ENCODE measurements at places on chromosomes 7 and 10.

DNA sequence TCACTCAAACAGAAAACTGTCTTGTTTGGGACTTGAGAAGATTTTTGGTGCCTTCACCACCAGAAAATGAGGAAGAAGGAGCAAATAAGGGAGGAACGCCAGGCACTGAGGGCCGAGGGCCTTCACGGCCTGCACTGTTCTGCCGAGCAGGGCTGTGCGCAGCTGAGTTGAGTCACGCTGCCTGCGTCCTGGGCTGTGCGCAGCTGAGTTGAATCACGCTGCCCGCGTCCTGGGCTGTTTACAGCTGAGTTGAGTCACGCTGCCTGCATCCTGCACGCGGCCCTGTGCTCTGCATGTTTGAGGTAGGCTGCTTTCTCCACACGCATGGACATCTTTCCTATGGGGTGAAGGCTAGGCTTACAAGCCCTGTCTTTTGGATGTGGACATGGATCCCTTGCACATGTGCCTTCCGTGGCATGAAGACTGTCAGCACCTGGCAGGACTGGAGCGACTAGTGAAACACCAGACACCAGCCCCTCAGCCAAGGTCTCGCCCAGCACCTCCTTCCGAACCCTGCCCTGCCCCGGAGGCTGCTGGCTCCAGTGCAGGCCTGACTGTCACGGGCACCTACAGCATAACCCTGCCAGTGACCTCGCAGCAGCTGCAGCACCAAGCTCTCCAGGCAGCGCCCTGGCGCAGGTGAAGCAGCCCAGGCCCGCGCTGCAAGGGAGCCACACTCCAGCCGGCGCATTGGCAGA is 96.7 kb downstream of the HTR5A start:
- no peak for DNase-seq

- no peak for DNase-seq
Measured at GRCh38 chr7:46725838-46726237, 804.8 kb upstream of the IGFBP3 start.

GRCh38 chr7:18648849-18649758 is 153.6 kb downstream of the HDAC9 start:
- DNase-seq = no peak

DNA sequence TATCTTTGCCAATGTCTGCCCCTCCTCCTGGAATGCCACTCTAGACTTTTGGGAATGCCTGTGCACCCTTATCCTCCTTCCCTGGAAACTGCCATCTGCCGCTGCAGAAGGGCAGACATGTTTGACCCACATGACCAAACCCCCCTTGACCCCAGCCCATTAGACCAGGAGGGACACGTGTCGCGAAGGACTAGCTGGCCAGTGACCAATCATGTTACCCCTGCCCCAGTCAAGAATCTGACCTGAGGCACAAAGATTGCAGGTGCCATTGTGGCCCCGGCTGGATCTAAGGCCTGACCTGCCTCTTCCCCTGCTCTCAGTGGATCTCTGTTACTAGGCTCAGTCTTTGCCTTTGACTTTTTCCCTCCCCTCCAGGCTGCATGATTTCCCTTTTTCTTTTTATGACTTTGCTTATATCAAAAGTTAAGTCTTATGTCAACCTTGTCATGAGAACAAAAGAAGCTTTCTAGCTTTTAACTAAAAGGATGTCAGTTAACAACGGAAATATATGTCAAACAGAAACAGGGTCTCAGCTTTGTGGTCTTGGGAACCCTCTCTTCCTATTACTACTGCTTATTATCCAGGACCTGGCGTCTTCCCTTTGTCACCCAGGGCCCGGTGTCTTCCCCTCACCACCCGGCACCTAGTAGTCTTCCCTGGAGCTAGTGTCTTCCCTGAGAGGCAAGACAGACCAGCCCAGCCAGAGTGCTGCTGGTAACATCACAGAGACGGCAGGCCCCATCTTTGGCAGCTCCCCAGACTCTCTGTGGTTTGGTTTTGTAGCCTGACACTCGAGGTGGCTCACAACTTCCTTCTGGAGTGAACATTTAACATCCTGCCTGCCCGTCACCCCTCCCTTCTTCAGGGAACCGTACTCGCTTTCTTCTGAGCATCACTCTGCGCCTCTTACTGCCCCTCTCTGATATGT is 24.4 kb upstream of the PPIF start:
- peak; percentile 86 for DNase-seq

GRCh38 chr10:34768972-34769330 is 46.1 kb downstream of the PARD3 start:
- DNase-seq = no peak

GRCh38 chr10:51879238-51879637 is 179.8 kb upstream of the CSTF2T start:
- peak; percentile 22 for DNase-seq

GRCh38 chr10:69317175-69317604 is 38.9 kb downstream of the HK1 start:
- DNase-seq = no peak

- DNase-seq = peak; percentile 42
Measured at GRCh38 chr7:2521341-2521745, 1.8 kb downstream of the LFNG start.

DNA sequence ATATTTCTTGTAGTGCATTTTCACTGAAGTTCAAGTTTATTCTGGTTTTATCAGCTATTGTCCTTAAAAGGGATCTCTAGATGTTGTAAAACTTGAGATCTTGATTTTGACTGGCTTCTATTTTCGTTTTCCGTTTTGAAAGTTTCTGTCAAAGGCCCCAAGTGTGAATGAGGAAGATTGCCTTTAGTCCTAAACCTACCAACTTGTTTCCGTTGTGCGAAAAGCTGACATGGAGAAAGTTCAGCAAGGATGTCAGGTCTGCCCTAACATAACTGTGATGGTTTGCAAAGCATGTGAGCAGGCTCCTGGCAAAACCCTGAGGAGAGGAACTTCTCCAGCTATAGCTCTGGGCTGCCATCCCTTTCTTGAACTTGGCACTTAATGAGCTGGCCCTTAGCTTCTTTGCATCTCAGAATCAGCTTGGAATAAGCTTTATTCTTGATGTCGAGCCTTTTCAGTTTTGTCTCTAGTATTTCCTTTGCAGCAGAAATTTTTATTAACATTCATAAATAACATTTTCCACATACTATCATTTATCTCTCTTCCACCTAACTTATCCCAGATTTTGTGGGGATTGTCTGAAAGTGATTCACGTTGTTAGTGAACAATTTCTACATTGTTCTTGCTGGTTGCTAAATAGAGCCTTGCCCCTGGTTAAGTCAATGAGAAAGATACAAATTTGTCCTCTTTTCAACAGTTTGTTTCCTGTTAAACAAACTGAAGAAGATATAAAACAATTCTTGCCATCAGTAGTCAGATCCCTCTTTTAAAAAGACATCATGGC is 559.4 kb downstream of the SUGCT start:
- no peak for DNase-seq

GRCh38 chr7:127732306-127732705 is 80.3 kb downstream of the SND1 start:
- DNase-seq = no peak

- no peak for DNase-seq
Measured at GRCh38 chr7:85521108-85521694, 334.3 kb upstream of the SEMA3D start.

GRCh38 chr7:49151146-49151545 is 226.8 kb downstream of the CDC14C start:
- DNase-seq = no peak

- DNase-seq = no peak
Measured at GRCh38 chr10:99232360-99232999, 3.2 kb downstream of the HPSE2 start.

DNA sequence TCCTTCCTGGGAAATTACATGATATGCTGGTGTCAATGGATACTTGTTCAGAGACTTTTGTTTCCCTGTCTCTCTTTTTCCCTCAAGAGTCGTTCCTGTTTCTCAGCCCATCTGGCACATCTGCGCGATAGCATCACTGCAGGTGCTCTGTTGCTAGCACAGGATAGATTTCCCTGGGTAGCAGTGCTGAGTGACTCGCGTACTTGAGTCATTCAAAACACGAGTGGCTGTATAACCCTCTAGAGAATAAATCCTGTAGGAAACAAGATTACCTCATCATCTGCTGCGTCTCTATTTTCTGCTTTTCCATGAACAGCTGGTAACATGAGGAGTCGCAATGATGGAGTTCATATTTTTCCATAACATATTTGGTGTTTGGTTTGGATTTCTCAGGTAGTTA is 452.0 kb upstream of the FZD8 start:
- no peak for DNase-seq

GRCh38 chr10:114541797-114542160 is 116.3 kb downstream of the ABLIM1 start:
- DNase-seq = no peak

GRCh38 chr7:80410081-80410480 is 101.8 kb downstream of the GNAT3 start:
- no peak for DNase-seq

DNA sequence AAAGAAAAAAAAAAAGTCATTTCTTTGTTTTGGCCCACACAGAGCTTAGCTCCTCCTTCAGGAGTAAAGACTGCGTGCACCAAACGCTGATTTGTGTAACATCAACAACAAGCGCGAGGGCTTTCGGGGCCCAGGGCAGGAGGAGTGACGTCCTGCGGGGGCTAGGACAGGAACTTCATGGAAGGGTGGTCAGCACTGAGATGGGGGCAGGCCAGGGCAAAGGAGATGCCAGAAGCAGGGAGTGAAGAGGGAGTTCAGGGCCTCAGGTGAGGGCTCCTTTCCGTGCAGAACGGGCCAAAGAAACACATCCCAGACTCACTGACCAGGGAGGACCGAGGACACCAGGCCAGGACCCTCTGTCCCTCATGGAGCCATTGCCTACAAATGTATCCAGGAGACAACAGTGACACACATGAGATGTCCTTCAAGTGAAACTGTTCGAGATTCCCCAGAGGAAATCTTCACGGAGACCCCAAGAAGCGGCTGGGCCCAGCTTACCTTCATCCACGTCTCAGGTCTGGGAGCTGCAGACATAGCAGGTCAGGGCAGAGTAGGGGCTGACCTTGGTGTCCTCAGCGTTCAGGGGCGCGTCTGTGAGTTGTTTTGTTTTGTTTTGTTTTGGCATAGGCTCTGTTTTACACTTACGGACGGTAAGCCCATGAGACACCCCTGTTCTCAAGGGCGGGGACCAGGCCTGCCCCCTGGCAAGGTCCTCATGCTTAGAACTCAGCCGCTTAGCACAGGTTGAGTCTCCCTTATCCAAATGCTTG is 30.4 kb upstream of the SHH start:
- peak; percentile 5 for DNase-seq

Measured in activated naive CD4-positive, alpha-beta T cell treated with anti-CD3 and anti-CD28 coated beads, Interleukin-2, amount 10 ng/mL, durations not matched to agents 7 days and 5 days (primary cell).